ENCODE measurements at places on chromosomes 12 and 14.
A peak's percentile ranks its signal among the peaks of the same experiment; 100 is the strongest.

DNA sequence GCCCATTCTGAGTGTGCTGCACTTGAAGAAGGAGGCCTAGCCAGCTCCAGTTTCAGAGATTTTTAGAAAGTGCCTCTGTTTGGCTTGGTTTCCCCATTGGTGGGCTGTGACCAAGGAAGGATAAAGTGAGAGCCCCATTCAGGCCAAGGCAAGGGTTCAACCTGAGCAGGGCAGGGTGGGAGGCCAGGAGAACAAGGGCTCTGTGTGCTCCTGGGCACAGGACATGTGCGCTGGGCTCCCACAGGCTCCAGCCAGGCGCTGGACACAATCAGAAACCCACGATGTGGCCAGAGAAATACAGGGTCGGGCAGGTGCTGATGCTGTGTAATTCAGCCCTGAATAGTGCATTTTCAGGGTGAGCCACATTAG lies 23.1 kb downstream of the WSCD2 start:
- no peak for DNase-seq

DNA sequence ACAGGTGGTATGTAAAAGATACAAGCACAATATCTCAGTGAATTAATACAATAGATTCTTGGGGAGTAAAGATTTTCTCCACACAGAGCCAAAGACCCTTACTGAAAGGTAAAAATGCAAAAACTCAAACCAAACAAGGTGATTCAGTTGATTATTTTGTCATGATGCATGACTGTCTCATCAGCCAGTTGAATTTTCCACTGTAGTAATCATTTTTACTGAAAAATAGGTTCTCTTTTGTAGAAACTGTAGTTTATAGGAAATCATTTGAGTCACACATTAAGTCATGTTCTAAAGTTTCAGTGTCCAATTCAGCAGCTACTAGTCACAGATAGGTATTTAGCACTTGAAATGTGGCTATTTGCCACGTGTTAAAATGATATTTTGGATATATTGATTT lies 53.6 kb downstream of the PPFIA2 start:
- no peak for DNase-seq

DNA sequence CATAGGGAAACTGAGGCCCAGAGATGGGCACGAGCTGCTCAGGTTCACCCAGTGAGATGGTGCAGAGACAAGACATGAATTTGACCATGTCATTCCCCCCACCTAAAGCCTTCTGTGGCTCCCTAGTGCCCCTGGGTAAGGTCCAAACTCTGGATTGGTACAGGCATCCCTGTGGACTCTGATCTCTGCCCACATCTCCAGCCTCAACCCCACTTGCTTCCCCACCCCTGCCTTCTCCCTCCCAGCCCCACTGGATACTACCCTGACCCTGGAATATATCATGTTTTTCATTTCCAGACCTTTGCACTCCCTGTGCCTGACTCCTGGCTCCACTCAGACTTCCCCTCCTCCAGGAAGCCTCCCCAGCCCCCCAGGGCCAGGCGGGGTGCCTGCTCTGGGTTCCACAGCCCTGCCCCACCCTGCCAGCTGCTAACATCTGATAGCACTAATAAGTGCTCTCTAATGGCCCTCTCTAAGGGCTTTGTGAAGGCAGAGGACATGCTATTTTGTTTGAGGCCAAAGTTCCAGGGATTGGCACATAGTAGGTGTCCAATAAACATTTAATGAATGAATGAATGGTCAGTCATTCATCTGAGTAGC lies 1.1 kb upstream of the SDSL start:
- DNase-seq = no peak

DNA sequence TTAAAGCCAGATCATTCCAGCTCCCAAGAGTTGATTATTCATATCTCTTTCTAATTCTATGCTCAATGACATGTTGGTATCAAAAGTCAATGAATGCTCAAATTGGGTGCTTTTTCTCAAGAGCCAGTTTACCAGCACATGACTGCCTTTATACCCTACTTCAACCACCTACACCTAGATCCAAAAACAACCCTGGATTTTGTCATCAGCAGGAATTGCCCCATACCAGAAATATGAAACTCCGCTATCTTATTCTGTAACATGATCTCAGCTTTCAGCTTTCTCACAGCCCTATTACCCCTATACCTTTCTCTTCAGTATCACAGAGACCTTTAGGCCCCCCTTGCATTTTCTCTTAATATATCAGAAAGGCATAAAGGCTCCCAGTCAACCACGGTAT lies 32.3 kb upstream of the ESR2 start:
- no peak for DNase-seq

- no peak for DNase-seq
Observed at GRCh38 chr12:77122236-77122635, 56.9 kb upstream of the E2F7 start.

DNA sequence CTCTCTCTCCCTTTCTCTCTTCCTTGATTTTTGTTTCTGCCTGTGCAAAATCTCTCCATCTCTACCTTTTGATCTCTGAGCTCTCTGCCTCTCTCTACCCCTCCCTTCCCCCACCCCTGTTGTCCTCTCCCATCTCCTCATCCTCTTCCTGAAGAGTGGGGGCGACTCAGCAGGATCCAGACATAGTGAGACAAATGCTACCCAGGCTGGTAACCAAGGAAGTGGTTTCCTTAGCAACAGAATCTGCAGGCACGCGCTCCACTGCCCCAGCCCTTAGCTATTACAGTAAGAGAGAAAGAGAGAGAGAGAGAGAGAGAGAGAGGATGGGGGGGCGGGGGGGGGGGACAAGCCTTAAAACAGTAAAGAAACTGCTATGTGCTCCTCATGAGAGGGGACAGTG lies 85.6 kb downstream of the CMKLR1 start:
- DNase-seq = peak; percentile 76

- no peak for DNase-seq
Observed at GRCh38 chr12:116624516-116624915, 65.3 kb downstream of the MAP1LC3B2 start.

GRCh38 chr12:12056951-12057350 lies 13.8 kb upstream of the BCL2L14 start:
- no peak for DNase-seq

DNA sequence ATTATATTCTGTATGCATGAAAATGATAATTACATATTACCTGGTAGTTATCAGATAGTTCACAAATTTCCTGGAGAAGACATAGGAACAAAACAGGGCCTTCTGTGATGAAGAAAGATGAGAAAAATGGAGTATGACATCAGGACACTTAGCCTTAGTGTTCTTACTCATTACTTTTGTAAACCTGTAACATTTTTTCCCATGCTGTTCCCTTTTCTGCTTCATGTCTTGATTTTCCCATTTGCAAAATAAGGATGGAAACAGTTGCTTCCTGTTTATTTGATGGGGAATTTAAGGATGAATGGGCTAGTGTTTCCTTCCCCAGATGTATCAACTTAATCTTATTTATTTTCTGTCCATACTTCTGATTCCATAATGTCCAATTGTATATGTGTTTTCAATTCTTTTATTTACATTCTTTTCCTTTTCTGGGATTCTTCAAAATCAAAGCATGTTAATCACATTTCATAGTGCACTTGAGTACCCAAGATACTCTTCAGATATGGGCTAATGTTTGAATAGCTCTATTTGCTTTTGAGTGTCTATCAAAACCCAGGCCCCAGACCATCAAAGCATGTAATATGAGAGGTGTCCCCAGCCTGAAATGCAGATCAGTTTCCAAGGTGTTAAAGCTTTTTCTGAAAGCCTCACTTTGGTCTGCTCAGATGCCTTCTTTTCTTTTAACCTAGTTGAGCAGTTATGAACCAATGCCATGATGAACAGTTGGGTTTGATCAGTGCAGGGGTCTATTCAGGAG lies 260.5 kb downstream of the RAD51B start:
- DNase-seq = no peak

GRCh38 chr12:76137606-76138005 lies 53.1 kb upstream of the NAP1L1 start:
- no peak for DNase-seq

- DNase-seq = no peak
Observed at GRCh38 chr12:117421068-117421752, 59.8 kb upstream of the NOS1 start.

DNA sequence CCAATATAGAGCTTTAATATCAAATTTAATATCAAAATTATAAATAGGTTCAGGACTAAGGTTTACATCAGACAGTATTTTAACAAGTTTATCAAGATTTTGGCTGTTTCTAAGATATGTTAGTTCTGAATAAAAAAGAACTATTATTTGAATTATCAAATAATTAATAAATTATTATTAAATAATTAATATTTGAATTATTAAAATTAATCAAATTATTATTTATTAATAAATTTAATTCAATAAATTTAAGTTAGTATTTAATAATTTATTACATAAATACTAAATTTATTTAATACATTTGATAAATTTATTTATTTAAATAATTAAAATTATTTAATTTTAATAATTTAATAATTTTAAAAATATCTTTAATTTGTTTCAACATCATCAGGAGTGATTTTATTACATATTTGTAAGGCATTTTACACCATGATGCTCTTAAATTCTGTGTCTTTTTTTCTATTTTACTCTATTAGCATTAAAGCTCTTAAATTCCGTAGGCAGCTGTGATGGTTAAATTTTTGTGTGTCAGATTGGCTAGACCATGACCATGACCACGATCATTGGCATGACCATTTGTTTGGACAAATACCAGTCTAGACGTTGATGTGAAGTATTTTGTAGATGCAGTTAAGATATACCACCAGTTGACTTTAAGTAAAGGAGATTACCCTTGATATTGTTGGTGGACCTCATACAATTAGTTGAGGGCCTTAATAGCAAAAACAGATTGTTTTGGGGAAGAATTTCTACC lies 82.6 kb downstream of the BBS10 start:
- DNase-seq = no peak

DNA sequence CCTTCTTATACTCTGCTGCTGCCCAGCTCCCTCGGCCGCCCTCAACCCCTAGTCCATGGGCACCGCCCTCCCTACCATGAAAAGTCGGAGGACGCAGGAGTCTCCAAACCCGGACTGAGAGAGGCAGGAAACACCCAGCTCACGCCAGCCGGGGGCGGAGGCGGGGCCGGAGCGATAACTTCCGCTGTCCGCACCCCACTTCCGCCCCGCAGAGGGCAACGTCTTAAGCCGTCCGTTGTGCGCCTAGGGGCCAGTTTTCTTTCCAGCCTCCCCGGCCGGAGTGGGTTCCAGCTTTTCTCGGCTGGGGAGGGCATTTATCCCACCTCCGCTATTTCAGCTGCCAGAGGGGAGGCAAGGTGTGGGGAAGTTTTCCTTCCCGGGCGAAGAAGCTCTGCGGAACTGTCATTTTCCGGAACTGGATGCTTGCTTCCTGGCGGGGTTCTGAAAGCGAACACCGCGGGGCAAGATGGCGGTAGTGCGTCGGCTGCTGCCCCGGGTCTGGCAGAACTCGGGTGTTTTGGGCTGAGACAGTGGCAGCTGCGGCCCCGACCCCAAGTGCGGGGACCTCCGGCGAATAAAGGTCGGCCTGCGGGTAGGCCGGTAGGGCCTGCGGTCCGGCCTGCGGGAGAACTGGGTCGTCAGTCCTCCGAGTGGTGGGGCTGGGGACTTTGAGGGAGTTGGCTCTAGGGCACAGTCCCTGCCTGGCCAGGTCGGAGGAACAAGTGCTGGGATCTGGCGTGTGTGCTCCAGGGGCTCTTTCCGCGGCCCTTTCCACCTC lies at the start of the genes KCTD10 and UBE3B:
KCTD10 (minus strand) TSS at position 116 of the 778 bp plus-strand sequence; CDS start at position 78, 38 bp downstream.
UBE3B (plus strand) TSS at position 450 of the 778 bp plus-strand sequence. CDS start 5,918 bp downstream, outside the sequence.
- peak; percentile 88 for DNase-seq

- no peak for DNase-seq
Observed at GRCh38 chr14:90503582-90503981, 106.8 kb downstream of the CALM1 start.

DNA sequence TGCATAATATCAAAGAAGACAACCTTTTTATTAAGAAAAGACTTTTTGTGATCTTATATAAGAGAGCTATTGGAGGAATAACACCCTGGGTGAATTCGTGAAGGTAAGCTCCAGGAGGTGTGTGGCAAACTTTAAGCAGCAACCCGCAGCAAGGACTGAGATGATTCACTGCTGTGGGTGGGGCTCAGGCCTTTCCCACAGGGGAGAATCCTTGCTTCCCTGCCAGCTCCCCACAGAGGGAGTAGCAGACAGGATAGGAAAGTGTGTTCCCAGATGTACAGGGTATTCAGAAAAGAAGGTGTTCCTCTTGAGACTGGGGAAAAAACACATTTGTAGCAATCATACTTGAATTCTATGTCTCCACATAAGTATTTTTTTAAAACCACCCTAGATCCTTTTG lies 9.2 kb downstream of the NDUFA12 start:
- no peak for DNase-seq

DNA sequence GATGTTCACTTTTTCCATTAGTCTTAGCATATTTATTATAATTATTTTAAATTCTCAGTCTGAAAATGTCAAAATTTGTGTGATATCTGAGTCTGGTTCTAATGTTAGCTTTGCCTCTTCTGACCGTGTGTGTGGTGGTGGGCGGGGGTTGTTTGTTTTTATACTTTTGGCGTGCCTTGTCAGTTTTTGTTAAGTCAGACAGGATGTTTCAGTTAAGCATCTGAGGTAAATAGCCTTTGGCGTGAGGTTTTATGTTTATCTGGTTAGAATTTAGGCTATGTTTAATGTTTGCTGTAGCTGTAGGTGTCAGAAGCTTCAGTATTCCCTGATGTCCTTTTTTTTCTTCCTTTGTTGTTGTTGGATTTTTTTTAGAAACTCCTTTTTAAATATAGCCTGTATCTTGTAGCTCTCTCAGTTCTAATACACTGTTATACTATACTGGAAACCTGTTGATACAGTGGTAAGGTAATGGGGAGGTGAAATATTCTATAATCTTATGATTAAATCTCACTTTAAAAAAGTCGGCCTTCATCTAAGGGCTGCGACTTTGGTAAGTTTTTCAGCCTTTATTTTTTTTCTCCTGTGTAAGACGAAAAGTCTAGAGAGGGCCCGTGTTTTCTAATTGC lies 111.6 kb downstream of the SCAF11 start:
- no peak for DNase-seq

GRCh38 chr14:60723907-60724618 lies at the start of gene SIX4:
TSS of gene SIX4 (minus strand) at chr14:60724351. CDS start at chr14:60724074, 277 bp downstream.
- peak; percentile 52 for DNase-seq

- no peak for DNase-seq
Observed at GRCh38 chr12:124737040-124737419, 126.6 kb downstream of the SCARB1 start.

- no peak for DNase-seq
Observed at GRCh38 chr14:67440513-67440912, 28.5 kb upstream of the PLEK2 start.

DNA sequence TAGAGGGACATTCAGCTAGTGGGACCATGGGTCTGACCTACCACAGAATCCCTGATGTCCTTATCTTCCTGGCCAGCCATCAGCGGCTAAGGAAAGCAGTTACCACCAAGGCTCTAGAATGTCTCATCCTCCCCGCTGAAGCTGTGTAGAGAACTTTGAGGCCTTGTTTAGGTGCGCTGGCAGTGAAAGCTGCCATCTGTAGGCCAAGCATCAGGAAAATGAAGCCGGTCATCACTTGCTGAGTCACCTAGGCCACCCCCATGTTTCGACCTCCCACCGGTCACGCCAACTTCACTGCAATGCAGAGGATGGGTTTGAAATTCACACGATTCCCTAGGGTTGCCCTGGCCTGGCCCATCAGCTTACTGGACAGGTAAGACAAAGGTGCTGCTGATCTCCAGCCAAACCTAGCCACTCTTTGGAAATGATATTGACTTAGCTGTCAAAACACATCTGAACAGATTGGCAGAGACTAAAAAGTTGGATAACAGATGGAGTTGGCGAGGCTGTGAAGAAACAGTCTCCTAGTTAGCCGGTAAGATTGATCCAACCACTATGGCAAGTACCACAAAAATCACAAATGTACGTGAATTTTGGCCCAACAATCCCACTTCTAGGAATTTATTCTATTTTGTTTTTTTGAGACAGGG lies 52.0 kb downstream of the NOS1 start:
- no peak for DNase-seq

All from Ammon's horn (tissue), 1 donor.